ENCODE measurements at places on chromosomes 6 and 20.

DNA sequence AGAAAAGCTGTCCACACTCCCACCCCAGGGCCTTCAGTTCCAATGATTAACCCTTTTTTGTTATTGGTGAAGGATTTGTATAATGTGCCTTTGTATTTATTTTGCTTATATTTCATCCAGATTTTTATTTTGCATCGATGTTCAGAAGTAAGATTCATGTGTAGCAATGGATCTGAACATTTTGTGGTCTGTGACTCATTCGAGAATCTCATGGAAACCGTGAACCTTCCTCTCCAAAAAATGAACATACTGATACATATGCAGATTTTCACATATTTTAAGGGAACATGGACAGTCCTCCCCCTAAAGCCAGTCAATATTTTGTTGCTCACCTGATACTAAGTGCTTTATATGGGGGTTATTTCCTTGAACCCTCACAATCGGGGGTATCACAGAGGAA is 421.8 kb upstream of the SOX4 start:
- no peak for DNase-seq

- DNase-seq: no peak
These were observed 42.9 kb downstream of the TXLNB start for GRCh38 chr6:139248911-139249310.

DNA sequence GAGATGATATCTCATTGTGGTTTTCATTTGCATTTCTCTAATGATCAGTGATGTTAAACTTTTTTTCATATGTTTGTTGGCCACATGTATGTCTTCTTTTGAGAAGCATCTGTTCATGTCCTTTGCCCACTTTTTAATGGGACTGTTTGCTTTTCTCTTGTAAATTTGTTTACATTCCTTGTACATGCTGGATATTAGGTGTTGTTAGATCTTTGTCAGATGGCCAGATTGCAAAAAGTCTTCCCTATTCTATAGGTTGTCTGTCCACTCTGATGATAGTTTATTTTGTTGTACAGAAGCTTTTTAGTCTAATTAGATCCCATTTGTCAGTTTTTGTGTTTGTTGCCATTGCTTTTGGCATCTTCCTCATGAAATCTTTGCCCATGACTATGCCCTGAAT is 172.4 kb downstream of the TBC1D32 start:
- no peak for DNase-seq

GRCh38 chr6:16676376-16676775 is 84.9 kb downstream of the ATXN1 start:
- no peak for DNase-seq

- no peak for DNase-seq
These were observed 22.8 kb downstream of the SLC17A9 start for GRCh38 chr20:62975251-62975760.

DNA sequence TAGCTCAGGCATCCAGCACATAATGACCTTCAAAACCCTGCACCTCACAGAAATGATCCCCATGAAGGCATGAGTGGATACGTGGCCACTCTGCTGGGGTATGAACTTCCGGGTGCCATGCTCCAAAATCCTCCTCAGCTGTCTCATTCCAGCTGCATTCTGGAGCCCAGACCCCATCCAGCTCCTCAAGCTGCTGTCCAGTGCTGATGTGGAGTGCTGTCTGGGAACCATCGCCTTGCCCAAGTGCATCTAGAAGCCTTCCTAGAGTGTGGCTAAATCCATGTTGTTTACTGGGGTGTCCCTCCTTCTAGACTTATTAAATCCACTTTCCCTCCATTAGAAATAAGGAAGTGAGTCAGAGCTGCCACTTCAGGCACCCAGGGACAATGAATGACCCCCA is 130.8 kb upstream of the PTPRT start:
- no peak for DNase-seq

- DNase-seq: no peak
These were observed 216.2 kb downstream of the CD83 start for GRCh38 chr6:14333556-14334305.

GRCh38 chr6:32086661-32087573 is 22.2 kb downstream of the TNXB start:
- no peak for DNase-seq

DNA sequence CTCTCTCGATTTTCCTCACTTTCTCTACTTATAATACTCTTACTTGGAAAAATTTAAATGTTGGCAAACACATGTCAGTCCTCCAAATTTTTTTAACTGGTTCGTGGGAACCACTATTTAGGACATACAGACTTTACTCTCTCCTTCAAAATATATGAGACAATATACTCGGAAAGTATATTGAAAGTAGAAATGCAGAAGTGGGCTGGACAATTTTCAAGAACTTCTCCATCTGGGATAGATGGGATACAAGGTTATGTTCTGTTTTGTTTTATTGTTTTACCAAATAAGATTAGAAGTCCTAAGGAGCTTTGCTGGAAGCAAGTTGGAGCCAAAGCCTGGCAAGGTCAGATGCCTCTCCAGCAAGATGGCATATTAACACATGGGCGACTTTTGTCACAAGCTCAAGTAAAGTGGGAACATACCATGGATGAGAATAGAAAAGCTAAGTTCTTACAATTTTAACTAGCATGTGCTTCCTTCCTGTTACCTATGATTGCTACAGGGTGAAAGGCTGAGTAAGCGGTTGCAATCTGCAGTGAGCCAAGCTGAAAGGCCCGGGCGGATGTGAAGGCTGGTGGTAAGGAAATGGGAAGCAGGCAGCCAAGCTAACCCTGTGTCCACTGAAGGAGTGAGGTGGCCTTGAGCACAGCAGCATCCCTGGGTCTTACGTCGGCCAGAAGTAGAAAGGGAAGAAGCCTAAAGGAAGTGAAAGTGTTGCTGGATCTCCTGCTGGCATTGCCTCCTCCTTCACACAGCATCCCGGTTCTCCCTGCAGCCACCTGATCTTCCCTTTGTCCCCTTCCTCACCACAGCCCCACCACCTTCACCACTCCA is 7.1 kb downstream of the MAP3K5 start:
- peak; percentile 72 for DNase-seq

- no peak for DNase-seq
These were observed 22.3 kb upstream of the RPP40 start for GRCh38 chr6:5025911-5026819.

- DNase-seq: no peak
These were observed 2.8 kb downstream of the KCTD20 start for GRCh38 chr6:36445621-36446020.

- no peak for DNase-seq
These were observed 4.8 kb upstream of the CSTL1 start for GRCh38 chr20:23434521-23435313.

DNA sequence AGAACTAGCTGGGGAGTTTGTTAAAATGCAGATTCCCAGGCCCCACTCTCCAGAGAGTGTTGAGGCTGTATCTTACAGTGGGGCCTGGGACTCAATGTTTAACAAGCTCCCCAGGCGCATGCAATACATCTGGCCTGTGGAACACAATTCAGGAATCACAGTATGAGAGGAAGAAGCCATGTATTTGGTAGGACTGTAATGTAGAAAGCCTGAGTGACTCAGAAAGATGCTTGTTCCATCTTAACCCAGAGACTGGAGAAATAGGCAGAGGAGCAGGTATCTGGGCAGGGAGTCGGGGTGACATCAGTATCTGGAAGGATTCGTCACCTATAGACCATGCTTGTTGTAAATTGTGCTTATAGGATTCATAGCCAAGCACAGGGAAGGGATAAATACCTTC is 90.5 kb downstream of the UNC5CL start:
- DNase-seq: no peak

GRCh38 chr20:35108921-35109320 is 16.3 kb upstream of the TRPC4AP start:
- DNase-seq: no peak

DNA sequence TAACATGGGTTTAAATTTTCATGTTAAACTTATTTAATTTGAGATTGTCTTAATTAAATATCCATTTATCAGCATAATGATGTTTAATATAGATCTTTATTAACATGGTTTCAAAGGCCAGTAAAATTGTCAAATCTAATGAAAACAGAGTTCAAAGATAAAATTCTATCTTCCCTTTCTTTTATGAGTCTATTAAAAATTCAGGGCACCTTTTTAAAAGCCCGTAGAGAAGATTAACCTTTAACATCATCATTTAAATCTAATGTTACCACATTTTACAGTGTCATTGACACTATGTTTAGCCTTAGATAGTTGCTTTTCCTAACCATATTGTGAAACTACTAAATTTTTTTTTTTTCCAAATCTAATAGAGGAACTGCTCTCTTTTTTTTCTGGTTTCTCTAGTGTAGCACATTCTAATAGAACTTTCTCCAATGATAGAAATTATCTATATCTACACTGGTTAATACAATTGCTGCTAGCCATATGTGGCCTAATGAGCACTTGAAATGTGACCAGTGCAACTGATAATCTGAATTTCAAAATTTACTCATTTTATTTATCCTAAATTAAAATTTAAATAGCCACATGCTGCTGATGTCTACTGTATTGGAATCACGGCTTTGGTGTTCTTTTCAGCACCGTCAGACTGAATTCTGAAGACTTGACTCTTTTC is 410.9 kb downstream of the UTRN start:
- no peak for DNase-seq

DNA sequence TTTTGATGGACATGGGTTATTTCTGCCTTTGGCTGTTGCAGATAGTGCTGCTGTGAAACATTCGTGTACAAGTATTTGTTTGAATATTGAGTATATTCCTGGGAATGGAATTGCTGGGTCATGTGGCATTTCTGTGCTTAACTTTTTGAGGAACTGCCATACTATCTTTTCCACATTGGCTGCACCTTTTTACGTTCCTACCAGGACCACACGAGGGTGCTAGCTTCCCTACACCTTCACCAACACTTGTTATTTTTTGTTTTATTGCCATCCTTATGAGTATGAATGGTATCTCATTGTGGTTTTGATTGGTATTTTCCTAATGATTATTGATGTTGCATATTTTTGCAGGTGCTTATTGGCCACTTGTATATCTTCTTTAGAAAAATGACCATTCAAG is 47.8 kb upstream of the PLCG1 start:
- no peak for DNase-seq

DNA sequence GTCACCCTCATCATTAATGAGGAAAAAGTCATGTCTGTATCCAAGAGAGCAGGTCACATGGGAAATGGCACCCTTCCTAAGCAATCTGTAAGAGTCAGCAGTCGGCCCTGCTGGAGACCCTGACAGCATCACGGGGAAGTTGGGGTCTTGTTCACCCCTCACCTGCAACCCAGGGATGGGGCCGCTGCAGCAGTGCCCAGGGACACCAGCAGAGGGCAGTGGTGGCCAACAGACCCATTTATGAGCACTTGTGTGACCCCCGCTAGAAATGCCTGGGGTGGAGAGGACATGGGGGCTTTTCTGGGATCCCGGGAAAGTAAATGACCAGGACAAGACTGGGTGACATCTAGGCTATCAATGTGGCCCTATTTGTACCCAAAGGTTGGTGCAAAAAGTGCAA is 35.9 kb downstream of the ANKRD60 start:
- no peak for DNase-seq

DNA sequence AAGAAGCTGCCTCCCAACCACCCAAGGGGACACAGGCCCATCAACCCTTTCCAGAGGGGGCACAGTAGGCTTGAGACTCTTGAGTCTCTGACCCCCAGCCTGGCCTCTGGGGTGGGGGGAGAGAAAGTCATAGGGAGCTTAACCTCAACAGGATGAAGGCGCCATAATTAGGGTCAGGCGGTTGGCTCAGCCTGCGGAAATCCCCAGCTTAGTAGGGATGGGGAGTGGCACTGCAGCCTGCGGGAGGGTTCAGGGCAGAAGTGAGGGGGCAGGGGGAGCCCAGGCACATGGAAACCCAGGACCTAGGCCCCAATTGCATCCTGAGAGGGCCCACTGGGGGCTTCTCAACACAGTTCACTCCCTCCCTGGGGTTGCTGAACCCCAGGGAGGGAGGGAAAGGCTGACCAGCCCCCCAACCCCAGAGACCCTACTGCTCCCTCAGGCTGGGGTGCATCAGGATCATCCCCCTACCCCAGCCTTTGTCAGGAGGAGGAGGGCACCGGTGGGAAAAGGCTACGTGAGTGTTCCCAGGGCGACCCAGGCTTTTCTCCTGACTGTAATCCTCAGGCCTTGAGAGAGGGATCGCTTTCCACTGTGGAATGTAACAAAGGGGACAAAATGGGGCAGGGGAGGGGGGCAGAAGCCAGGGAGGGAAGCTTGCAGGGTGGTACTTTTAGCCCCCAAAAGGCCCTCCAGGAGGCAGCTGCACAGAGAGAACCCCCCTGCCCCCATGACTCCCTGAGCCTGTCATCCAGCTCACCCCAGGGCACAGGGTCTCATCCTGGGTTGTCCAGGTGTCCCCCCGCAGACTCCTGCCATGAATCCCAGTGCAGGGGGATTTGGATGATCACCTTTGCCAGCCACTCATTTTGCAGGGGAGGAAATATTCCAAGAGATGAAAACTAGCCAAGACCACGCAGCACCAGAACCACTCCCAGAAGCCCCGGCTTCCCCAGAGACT is 46.4 kb downstream of the MRPL14 start:
- DNase-seq: no peak

DNA sequence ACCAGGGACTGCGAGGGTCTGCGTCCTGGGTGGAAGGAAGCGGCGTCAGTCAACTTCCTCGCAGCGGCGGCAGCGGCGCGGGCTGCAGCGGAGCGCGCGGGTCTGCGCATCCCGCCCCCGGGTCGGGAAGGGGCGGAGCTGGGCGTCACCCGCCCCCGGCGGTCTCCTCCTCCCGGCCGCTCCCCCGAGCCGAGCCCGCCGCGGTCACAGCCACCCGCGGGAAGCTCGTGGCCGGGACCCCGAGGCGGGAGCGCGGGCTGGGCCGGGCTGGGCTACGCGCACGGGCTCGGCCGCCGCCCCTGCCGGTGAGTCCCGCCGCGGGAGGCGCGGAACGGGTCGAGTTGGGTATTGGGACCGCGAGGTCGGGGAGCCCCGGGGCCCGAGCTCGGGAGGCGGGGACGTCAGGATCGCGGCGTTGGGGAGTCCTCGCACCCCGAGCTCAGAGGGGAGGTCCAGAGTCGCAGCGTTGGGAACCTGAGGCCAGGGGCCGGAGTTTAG is at the start of gene PAQR8:
PAQR8 (plus strand) TSS at position 207 of the 498 bp plus-strand sequence. CDS start 41,063 bp downstream, outside the sequence.
- peak; percentile 54 for DNase-seq

DNA sequence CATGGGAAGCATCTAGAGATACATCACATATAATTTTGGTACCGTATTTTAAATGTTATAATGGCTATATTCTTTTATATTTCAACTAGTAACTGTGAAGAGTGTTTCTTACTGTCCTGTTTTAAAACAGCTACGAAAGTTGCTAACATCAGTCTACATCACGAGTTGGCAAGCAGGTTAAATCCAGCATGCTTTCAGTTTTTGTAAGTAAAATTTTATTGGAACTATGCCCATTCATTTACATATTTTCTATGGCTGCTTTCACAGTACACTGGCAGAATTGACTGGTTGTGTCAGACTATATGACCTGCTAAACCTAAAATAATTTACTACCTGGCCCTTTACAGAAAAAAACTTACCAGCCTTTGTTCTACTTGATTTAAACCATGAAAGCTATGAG is 478.1 kb downstream of the PHF3 start:
- DNase-seq: no peak

- no peak for DNase-seq
These were observed 8.0 kb upstream of the SLC17A3 start for GRCh38 chr6:25882051-25882496.

DNA sequence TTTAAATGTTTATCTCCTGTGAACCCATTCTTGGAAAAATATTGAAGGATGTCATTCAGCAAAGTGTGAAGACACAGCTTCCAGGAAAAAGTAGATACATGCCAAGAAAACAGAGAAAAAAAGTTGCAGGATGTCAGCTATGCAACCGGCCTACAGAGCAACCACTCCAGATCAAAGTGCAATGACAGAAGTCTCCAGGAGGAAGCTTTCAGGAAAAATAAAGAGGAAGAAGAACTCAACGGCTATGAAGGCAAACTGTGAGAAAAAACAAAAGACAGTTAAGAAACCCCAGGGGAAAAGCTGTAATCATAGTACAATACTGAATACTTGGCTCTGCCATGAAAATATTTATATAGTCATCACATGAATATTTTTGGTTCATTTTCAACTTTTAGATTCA is 30.6 kb downstream of the REPS1 start:
- no peak for DNase-seq

All from SW 1271 (cell line).